ENCODE measurements at places on chromosomes 7 and 10.

DNA sequence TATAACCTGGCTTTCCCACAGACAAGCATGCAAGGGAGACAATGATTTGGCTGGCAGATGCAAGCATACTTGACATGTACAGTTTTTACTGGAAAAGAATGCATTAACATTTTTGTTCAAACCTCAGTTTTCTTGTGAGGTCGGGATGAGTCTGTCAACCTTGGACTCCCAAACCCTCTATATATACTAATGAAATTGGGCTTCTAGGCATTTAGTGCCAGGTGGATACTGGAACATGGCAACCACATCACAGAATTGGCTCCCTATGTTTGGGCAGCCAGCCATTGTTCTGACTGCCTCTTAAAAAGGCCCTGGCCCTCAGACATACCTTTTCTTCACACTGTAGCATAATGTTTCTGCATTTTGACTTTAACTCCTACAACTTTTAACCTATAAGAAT lies 39.1 kb downstream of the CDK6 start:
- DNase-seq = no peak

DNA sequence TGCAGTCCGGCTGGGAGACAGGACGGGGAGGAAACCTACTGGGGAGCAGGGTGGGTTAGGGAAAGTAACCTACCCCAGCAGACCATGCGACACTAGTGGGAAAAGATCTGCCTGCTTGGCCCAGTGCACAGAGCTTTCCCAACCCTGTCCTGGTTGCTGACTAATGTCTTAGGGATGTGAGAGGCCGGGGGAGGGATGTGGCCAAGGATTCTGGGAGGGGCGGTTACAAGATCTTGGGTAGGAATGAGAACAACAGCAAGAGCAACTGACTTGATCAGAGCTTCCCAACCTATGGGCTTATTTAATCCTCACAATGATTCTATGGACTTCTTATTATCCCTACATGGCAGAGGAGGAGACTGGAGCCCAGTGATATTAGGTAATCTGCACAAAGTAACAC lies 24.0 kb upstream of the EIF5AL1 start:
- DNase-seq = no peak

DNA sequence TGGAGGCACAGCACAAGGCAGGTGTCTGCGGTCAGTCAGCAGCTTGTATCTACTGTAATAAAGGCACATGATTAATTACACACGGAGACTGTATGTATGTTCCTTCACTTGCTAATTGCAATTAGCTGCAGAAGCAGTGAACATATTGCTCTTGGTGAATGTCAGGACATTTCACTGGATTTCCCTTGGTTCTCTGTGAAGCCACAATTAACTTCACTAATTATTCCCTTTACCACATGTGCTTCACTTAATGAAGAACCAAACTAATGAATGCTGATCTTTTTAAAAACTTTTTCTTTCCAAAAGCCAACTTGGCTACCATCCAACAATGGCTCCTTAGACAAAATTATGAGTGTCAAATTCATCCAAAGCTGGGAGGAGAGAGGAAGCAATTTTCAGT lies 290.7 kb downstream of the ADRA2A start:
- DNase-seq = no peak

DNA sequence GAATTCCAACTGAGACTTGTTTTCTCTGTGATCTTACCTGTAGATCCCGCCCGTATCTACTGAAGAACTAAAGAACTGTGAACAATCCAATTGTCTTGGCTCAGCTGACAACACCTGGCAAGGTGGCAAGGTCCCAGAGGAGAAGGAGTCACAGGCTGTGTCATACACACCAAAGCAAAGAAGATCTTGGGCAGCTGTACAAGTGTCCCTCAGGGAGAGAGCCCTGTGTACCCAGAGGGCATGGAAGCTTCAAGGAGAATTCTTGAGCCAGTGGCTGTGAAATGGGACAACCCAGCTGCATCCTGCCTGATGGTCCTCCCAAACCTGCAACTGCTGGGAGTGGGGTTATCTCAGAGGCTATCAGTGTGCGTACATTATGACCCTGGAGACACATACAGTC lies 46.7 kb upstream of the TECTB start:
- no peak for DNase-seq

GRCh38 chr7:38020121-38020785 lies 99.8 kb downstream of the EPDR1 start:
- DNase-seq = no peak

- no peak for DNase-seq
These were observed 289.4 kb upstream of the SP8 start for GRCh38 chr7:21076054-21076453.

- no peak for DNase-seq
These were observed 138.0 kb upstream of the STK17A start for GRCh38 chr7:43444711-43445578.

- no peak for DNase-seq
These were observed 45.8 kb upstream of the AQP1 start for GRCh38 chr7:30865821-30866220.

GRCh38 chr10:49089557-49090188 lies 25.6 kb downstream of the VSTM4 start:
- no peak for DNase-seq

GRCh38 chr7:18663321-18663720 lies 167.8 kb downstream of the HDAC9 start:
- no peak for DNase-seq

DNA sequence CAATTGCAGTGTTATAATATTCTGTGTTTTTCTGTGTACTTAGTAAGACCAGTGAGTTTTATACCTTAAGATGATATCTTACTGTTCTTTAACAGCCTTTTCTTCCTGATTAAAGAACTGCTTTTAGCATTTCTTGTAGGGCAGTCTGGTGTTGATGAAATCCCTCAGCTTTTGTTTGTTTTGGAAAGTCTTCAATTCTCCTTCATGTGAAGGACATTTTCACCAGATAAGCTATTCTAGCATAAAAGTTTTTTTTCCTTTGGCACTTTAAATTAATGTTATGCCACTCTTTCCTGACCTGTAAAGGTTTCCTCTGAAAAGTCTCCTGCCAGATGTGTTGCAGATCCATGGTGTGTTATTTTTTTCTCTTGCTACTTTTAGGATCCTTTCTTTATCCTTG lies 1059.8 kb downstream of the LRMDA start:
- DNase-seq = no peak

- no peak for DNase-seq
These were observed 56.2 kb upstream of the MGMT start for GRCh38 chr10:129410688-129411392.

- no peak for DNase-seq
These were observed 1.6 kb downstream of the BEND7 start for GRCh38 chr10:13526948-13527863.

Measured in activated CD4-positive, alpha-beta T cell treated with anti-CD3 and anti-CD28 coated beads, Interleukin-2, amount 50 U/mL, for 48 hours (primary cell).